ENCODE measurements at places on chromosomes 4 and X. TPM values are rescaled to one million over a fixed set of nuclear protein-coding genes. Genes with fewer than 3 reads are reported as not detected.

DNA sequence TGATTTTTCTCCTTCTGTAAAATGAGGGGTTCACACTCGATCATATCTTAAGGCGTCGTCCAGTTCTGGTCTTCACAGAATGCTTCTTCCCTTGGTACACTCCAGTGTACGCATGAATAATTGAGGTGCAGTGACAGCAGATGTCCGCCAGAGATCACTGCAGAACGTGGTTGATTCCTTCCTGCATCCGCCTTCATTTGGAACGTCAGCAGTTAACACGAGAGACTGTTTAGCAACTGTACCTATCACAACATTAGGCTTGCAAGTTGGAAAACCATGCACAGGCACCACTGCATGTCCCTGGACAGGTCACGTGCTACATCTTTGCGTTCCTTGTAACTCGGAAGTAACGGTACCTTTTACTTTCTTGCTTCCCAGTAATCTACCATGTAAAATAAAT is 66.0 kb upstream of the GEMIN8 start:
- no peaks in the 10 kb centered on the region for H3K27me3 ChIP-seq
- no peaks in the 10 kb centered on the region for H3K36me3 ChIP-seq
- no peaks in the 10 kb centered on the region for H3K4me1 ChIP-seq

DNA sequence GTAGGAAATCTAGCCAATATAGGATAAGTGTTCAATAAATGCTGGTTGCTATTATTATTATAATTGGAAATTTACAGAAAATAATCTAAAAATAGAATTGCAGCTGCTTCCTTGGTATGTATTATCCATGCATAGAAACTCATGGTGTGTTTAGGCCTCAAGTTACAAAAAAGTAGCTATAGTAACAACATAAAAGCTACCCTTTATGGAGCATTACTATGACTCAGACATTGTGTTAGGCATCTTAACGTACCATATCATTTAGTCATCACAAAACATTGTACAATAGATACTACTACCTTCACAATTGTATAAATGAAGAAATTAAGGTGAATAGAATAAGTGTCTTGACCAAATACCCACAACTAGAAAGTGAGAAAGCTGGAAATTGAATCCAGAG is 126.9 kb upstream of the NRK start:
- H3K27ac ChIP-seq: no peak overlapping the region
- no peak overlapping the region for H3K4me3 ChIP-seq
- DNase-seq: no peak

GRCh38 chrX:136765821-136766356 is 14.8 kb downstream of the ARHGEF6 start:
- H3K27ac ChIP-seq: peak overlapping the region; percentile 13
- DNase-seq: no peak
- no peaks in the 10 kb centered on the region for H3K4me1 ChIP-seq
- H3K27me3 ChIP-seq: no peaks in the 10 kb centered on the region

DNA sequence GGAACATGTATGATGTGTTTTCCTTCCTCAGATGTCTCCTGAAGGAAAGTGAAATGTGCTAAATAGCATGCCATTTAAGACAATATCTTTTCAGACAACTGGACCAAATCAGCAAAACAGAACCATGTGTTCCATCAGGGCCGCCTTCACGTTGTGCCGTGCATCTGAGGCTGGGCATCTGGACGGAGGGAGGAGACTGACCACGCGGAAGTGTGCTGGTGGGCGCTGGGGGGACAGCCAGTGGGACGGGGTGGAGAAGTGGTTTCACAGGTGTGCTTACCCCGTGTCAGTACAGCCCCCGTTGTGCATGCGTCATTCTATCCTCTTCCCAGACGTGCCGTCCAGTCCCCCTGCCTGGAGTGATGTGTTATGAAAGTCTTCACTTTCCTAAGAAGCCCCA is 342.1 kb upstream of the FAT1 start:
- no peaks in the 10 kb centered on the region for H3K4me1 ChIP-seq
- H3K27ac ChIP-seq: no peak overlapping the region
- H3K27me3 ChIP-seq: no peaks in the 10 kb centered on the region
- no peak for DNase-seq

- H3K27me3 ChIP-seq: no peaks in the 10 kb centered on the region
- no peaks in the 10 kb centered on the region for H3K36me3 ChIP-seq
- DNase-seq: no peak
- no peak overlapping the region for H3K27ac ChIP-seq
- H3K4me1 ChIP-seq: no peaks in the 10 kb centered on the region
Observed at GRCh38 chr4:88447371-88448095, 9.4 kb upstream of the HERC5 start.

GRCh38 chr4:955931-956381 is 17.4 kb downstream of the DGKQ start:
- H3K27ac ChIP-seq: no peak overlapping the region
- H3K4me1 ChIP-seq: no peaks in the 10 kb centered on the region
- peaks cover 8% of the 10 kb centered on the region for H3K36me3 ChIP-seq
- no peak for DNase-seq

- no peaks in the 10 kb centered on the region for H3K27me3 ChIP-seq
- H3K36me3 ChIP-seq: no peaks in the 10 kb centered on the region
- no peak for DNase-seq
- no peak overlapping the region for H3K27ac ChIP-seq
- H3K4me3 ChIP-seq: no peak overlapping the region
- no peaks in the 10 kb centered on the region for H3K4me1 ChIP-seq
Observed at GRCh38 chr4:74742185-74742584, 52.1 kb downstream of the BTC start.

- H3K4me1 ChIP-seq: no peaks in the 10 kb centered on the region
- no peaks in the 10 kb centered on the region for H3K27me3 ChIP-seq
- H3K4me3 ChIP-seq: no peak overlapping the region
- H3K36me3 ChIP-seq: no peaks in the 10 kb centered on the region
- DNase-seq: no peak
Observed at GRCh38 chrX:100677611-100678181, 33.7 kb downstream of the SRPX2 start.

GRCh38 chrX:102883491-102883890 is 53.6 kb upstream of the RAB40AL start:
- no peaks in the 10 kb centered on the region for H3K4me1 ChIP-seq
- H3K36me3 ChIP-seq: no peaks in the 10 kb centered on the region
- no peaks in the 10 kb centered on the region for H3K27me3 ChIP-seq
- no peak overlapping the region for H3K4me3 ChIP-seq
- no peak for DNase-seq

GRCh38 chrX:11588097-11588496 is 77.6 kb downstream of the ARHGAP6 start:
- DNase-seq: no peak
- H3K36me3 ChIP-seq: no peaks in the 10 kb centered on the region
- no peak overlapping the region for H3K4me3 ChIP-seq
- no peaks in the 10 kb centered on the region for H3K27me3 ChIP-seq
- no peak overlapping the region for H3K27ac ChIP-seq

The APLN gene
- total RNA-seq: 2.1 TPM
